Stimulated activated CD4-positive, alpha-beta T cell treated with anti-CD3 and anti-CD28 coated beads, Interleukin-15, amount 100 ng/mL, for 48 hours (primary cell): ENCODE measurements at places on chromosomes 2 and 18.

GRCh38 chr2:177141866-177142265 lies 70.7 kb upstream of the HNRNPA3 start:
- no peak for DNase-seq

DNA sequence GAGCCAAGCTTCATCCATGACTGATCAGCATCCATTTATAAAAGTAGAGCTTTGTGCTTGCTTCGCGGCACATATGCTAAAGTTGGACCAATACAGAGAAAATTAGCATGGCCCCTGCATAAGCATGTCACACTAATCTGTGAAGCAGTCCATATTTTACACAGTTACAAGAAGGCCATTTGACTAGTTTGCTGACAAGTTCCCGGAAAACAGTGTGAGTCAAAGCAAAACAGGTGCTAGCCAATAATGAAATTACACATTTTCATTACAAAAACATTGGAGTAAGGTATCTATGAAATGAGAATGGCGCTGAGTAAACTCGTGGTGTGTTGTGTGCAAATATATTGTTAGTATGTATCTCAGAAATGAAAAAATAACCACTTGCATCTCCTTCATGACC lies 4.7 kb downstream of the ANKRD62 start:
- DNase-seq, result no peak

- DNase-seq, result no peak
These were observed 68.3 kb upstream of the ACYP2 start for GRCh38 chr2:54047091-54047490.

- DNase-seq, result no peak
These were observed 62.1 kb downstream of the BCL2 start for GRCh38 chr18:63257453-63257852.

GRCh38 chr2:175442441-175442840 lies 260.9 kb upstream of the ATP5MC3 start:
- no peak for DNase-seq

DNA sequence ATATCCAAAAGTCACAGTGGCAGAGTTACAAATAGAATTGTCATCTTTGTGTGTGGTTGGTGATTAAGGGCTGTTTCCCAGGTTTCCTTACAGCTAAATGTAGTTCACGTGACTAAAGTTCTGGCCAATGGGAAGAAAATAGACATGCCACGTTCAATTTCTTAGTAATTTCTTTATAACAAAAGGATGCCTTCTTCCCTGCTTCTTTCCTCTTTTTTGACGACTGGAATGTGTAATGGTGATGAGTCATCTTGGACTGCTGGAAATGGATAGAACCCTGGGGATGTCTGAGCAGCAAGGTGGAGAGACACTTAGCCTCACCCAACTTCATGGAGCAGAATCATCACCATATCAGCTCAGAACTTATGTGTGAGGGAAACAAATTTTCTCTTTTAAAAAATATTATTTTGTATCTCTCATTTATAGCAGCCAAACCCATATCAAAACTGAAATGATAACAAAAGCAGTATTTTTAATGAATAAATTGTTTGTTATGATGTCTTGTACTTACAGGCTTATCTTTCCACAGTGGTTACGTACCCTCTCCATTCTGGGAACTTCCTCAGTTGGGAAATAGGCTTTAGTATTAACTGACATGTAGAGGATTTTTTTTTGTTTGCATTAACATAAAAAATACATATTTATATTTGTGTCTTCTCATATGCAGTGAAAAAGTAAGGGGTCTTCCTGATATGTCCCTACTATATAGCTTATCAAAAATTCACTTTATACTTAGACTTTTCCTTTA lies 91.1 kb upstream of the CDH2 start:
- no peak for DNase-seq

DNA sequence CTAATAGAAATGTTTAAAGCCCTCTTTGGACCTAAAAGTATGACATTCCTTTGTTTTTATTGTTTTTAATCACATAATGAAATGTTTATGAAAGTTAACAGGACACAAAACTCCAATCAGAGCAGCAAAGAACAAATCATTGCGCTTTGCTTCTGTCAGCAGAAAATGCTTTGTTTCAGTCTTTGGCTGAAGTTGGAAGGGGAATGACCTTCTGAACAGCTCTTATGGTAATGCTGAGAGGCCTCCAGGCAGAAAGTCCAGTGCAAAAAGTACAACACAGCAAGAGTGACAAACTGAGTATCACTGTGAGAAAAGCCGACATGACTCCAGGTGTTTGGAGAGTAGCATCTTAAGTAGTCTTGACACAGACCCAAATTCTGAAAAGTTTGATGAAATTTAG lies 147.7 kb upstream of the SP5 start:
- no peak for DNase-seq

DNA sequence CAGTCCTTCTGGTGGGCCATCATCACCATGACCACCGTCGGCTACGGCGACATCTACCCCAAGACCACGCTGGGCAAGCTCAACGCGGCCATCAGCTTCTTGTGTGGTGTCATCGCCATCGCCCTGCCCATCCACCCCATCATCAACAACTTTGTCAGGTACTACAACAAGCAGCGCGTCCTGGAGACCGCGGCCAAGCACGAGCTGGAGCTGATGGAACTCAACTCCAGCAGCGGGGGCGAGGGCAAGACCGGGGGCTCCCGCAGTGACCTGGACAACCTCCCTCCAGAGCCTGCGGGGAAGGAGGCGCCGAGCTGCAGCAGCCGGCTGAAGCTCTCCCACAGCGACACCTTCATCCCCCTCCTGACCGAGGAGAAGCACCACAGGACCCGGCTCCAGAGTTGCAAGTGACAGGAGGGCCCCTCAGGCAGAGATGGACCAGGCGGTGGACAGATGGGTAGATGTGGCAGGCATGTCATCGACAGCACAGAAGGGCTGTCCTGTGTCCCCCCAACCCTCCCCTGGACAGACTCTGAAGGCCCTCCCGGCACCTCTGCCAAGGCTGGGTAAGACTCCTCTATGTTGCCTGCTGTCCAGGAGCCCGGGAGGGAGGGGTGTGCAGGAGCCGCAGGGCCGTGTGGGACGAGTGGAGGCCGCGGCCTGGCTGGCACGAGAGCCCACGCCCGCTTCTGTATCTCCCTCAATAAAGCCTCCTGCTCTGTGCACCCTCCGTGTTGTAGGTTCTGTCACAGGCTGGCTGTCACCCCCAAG lies 2.0 kb downstream of the KCNF1 start:
- DNase-seq, result no peak

- DNase-seq, result no peak
These were observed 25.9 kb upstream of the ZEB2 start for GRCh38 chr2:144545787-144546186.
